ENCODE measurements at places on chromosomes 5 and 9. TPM values are rescaled to one million over a fixed set of nuclear protein-coding genes. Genes with fewer than 3 reads are reported as not detected.

Gene SYK
- total RNA-seq, result not detected

DNA sequence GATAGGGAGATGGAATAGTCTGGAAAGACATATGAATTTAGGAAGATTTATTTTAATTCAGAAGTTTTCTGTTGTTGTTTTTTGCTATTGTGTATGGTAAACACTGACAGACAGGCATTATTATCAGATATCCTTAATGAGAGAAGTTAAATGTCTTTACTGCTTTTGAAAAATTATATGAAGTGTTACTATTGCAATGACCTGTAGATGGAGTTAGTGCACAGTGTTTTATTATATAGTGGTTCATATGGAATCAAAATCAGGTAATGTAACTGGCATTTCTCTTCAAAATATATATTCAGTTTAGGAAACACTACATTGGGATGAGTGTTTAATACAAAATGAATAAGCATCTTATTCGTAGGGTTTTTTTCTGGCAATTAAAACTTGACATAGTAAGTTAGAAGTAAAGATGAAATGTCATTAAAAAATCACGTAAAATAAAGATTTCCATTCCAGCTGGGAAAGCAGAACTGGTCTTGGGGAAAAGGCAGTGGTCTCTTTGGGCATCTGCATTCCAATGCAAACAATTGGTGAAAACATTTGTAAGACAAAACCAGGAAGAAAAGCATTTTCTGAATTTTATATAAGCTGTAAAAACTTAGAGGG is 3.9 kb downstream of the GABRA1 start:
- no peak for DNase-seq

DNA sequence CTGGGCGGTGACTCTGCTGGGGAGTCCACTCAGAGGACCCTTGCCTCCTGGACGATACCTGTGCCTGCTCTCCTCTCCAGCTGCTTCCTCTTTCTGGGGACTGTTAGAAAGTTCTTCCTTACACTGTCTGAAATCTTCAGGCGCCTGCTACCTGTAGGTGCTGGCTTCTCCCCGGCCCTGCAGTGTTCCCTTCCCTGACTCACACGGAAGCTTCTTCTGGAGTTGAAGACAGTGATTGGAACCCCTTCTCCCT is 562 bp downstream of the GSN start:
- DNase-seq, result no peak

GRCh38 chr9:37988602-37989001 is 80.4 kb downstream of the SHB start:
- no peak for DNase-seq

DNA sequence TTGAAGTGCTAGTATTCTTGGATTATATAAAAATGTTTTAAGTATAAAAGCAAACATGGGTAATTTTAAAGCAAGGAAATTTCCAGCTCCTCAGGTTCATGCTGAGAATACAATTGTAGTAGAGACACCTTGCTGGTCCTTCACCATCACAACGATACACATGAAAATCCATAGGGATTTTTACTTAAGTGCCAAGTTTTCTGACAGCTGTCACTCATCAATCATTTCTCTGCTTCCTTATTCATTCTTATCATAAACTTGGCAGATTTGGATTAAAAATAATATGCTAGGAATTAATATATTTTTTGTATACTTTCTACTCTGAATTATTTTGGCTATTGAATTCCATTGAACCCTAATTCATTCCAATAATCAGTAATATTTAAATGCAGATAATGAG is 167.9 kb upstream of the PTGER4 start:
- DNase-seq, result no peak

GRCh38 chr9:36479101-36479500 is 79.0 kb upstream of the RNF38 start:
- DNase-seq, result no peak

Gene CDH12
- not detected for total RNA-seq

DNA sequence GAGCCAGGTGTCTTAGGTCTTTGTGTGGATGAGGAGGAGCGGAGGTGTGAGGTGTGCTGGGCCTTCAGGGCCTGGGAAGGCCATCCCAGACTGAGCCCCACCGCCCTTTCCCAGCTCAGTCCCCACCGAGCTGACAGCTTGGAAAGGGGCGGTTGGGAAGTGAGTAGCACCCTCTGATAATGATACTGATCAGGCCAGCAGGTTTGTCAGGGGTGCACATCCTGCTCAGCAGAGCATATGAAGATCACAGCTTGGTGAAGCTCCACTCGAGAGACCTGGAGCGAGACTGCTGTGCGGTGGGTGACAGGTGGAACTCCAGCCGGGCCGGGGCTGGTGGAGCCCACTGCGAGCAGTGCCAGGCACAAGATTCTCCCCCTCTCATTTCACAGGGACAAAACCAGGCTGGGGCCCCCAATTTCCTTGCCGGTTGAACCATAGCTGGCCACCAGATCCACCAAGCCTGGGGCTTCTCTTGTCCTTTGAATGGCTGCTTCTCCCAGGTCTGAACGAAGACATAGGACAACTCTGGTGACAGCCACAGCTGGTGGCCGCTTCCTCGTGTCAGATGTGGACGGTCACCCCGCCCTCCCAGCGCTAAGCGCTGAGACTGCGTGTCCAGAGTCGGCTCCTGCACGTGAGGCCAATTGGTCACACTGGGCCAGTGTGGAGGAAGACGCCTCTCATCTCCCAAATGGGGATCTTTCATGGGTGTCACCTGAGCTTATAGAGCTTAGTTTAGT is 8.3 kb downstream of the QRFP start:
- DNase-seq, result no peak

DNA sequence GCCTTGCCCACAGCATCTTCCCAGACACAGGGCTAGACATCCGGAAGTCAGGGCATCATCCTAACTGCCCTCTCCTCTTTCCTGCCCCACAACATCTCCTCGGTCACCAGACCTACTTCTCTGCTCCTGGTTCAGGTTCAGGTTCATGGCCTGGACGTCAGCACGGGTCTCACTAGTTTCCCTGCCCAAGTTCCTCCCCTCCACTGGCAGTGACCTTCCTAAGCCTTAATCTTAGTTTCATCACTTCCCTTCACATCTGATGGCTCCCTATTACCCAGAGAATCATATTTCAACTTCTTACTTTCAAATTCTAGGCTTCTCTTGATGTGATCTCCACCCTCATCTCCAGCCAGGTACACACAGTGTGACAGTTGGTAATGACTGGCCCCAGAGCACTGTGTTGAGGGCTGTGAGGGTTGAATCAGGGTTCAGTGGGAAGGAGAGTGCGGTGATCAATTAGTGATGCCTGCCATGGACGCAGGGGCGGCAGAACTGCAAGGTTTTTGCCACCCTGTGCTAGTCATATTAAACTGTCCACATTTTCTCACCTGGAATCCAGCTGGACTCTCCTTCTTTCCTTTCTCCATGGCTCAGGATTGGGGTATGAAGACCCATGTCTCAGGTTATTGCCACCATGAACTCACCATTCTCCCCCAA is 34.3 kb upstream of the CRB2 start:
- no peak for DNase-seq

Gene STPG3
- not detected for total RNA-seq

Gene EDIL3
- 604 TPM for total RNA-seq

Gene SUSD3
- total RNA-seq, result not detected

- no peak for DNase-seq
Measured at GRCh38 chr9:114803479-114804265, 2.2 kb downstream of the TNFSF15 start.

- DNase-seq, result no peak
Measured at GRCh38 chr5:82881571-82882174, 195.5 kb downstream of the TMEM167A start.

Gene PDGFRB
- 499 TPM for total RNA-seq

DNA sequence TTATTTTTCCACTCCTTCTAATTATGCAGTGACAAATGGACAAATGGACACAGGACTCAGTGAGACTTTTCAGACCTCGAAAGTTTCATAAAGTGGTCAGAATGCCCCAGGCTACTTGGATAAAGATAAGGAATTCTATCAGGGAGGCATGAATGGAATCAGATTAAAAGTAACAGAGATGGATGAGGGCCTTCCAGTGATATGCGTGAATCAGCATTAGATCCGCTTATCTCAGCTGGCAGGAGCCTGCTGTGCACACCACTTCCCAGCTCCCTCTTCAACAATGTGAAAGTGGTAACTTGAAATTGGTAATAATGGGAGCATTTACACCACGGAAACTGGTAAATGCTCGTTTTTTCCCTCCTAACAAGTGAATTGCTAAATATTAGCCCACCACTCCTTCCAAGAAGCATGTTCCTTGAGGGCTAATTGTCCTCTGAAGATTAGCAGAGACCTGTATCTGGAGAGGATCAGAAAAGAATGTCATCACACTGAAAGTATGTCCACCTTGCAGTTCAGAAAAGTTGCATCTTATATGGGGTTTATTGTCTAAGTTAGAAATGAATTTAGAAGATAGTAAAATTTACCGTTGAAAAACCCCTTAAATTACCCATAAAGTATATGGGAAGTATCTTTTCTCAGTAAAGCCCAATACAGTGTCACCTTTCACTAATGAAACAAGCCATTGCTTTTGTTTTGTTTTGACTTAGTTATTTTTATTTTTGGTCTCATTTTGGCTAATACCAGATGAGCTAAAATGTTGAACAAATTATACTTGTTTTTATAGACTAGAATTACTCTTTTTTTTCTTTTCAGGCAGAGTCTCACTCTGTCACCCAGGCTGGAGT is 125.3 kb downstream of the DPYSL3 start:
- DNase-seq, result no peak

DNA sequence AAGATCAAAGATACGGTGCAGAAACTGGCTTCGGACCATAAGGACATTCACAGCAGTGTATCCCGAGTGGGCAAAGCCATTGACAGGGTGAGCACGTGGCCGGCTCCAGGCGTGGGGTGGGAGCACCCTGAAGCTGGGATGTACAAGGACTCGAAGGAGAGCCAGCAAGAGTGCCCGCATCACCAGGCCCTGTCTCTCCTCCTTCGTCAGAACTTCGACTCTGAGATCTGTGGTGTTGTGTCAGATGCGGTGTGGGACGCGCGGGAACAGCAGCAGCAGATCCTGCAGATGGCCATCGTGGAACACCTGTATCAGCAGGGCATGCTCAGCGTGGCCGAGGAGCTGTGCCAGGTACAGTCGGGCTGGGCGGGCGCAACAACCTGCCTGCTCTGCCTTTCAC is 11.0 kb downstream of the NHP2 start:
- no peak for DNase-seq

DNA sequence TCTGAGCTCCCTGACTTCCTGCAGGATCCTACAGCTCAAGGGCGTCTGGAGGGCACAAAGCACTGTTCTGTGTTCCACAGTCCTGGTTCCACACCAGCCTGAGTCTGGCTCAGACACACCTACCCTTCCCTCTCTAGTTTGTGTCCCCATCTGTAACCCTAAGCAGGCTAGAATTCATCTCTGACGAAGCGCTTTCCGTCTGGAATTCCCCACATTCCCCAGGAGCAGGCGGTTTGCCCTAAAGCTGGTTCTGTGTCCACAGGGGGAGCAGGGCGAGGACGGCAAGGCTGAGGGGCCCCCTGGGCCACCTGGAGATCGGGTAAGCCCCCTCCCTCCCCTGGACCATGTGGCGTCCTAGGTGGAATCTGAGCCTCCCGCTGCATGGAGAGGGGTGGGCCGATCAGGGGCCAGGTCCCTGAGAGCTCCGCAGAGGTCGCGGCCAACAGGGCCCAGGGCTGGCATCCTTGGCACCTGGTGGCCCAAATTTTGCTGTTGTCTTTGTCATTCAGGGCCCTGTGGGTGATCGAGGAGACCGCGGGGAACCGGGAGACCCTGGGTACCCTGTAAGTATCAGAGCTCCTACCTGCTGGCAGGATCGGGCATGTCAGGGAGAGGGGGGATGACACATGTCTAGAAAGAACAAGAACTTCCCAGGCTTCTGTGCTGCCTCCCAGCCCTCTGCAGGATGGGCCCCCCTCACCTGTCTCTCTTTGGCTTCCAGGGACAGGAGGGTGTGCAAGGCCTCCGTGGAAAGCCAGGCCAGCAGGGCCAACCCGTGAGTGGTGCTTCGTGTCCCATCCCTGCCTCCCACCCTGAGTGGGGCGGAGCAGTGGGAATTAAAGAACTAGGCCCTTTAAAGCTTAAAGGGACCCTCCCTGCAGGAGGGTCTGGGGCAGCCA is 34.5 kb upstream of the ORM1 start:
- DNase-seq, result peak; percentile 82

DNA sequence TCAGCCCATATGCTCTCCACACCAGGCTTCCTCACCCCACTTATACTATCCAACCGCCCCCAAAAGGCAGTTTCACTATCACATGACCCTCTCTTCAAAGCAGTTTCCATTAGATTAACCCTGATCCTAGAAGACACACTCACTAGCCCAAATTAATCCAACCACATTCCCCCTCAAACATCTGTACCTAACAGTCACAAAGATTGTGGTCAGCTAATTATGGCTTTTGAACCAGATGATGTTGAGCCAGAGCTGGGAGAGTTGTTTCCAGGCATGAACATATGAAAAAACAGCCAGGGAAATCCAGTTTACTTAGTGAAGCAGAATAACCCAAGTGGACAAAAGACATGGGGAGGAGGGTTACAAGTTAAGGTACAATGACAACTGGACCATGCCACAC is 131.2 kb downstream of the SPOCK1 start:
- no peak for DNase-seq

DNA sequence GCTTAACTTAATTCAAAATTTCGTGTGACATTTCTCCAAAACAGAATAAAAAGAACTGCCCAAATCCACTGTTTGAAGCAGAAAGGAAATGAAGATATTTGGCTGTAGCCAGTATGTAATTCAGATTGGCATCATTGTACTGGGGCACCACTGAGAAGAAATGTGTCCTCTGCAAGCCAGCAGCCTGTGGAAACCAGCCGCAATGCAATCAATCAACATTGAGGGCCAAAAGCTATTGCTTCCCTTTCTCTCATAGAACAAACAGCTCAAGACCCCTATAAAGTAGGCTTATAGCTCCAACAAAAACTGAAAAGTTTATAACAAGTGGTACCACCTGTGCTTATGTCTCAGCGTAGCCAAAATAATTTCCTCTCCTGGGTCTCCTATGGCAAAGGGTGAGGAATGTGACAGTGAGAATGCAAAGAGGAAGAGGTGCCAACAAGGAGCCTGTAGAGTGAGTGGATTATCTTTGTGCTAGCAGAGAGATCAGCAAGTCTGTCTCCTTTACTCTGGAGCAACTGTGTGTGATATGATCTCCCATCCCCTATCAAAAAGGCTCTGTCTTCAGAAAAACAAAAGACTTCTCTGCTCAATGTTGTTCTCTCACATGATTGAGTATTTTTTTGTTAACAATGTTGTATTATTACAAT is 1072.3 kb upstream of the DMAC1 start:
- DNase-seq, result no peak

- DNase-seq, result no peak
Measured at GRCh38 chr5:121726991-121727390, 124.7 kb upstream of the FTMT start.

Gene PRLR
- total RNA-seq, result not detected

- no peak for DNase-seq
Measured at GRCh38 chr5:145324767-145325479, 510.2 kb downstream of the PRELID2 start.

DNA sequence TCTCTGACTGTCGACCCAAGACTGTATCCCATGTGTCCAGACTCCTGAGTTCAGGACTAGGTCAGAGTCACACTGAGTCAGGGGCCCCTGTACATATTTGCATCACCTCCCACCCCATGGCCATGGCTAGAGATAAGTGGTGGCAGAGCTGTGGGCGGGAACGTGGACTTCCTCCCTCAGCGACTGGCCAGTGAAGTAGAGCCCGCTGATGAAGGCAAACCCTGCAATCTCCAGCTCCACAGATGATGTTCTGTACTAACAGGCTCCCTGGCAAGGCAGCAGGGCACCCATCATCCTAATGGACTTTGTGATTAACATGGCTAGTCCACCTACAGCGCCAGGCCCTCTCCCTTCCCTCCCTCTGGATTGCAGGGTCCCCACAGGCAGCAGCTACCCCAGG is 110.5 kb upstream of the LRRTM2 start:
- DNase-seq, result no peak

Gene PCDHA10
- total RNA-seq, result 6.7 TPM

GRCh38 chr5:180519098-180519497 is 24.9 kb downstream of the CNOT6 start:
- DNase-seq, result no peak

Gene PIK3R1
- total RNA-seq, result 60.7 TPM
